ENCODE measurements at places on chromosomes 16 and 17.
A peak's percentile ranks its signal among the peaks of the same experiment; 100 is the strongest.

DNA sequence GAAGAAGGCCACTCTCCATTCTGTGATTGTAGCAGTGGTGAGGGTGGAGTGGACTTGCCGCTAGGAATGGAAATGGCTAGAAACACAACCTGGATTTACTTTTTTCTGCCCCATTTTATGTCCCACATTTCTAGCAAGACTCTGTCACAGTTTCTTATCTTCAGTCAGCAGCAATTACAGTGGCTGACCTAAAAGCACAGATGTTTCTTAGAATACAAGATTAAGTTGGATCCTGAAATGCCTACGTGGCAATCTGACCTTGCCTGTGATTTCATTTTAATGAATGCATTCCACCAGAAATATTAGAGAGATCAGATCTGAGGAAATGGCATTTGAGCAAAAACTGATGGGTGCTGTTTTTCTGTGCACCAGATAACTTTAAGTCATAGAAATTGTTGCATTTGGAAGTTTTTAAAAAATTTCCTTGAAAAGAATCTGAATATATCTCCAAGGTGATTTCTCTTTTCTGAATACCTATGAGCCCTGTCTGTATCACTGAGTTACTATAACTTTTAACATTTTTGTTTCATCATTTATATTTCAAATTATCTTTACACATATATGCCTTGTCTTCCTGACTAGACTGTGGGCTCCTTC is 5.4 kb downstream of the HEATR3 start:
- DNase-seq, result no peak

- peak; percentile 80 for DNase-seq
Measured at GRCh38 chr17:78132084-78132676, 1.6 kb downstream of the TMC8 start.

- no peak for DNase-seq
Measured at GRCh38 chr16:46737621-46738214, 10.4 kb downstream of the MYLK3 start.

GRCh38 chr16:28935924-28936783 is 4.4 kb downstream of the CD19 start:
- DNase-seq, result peak; percentile 87

DNA sequence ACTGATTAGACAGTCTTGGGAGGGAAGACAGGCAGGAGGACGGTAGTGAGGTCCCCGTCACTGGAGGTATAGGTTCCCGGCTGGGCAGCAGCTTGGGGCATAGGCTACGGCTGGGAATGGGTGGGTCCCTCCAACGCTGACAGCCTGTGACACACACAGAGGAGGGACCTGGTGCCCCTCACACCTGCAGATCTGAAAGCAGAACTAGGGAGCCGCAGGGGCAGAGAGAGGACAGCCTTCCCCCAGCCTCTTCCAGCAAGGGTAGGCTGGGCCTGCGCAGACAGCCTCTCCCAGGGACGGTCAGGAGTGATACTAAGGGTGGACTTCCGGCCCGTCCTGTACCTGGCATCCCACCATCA is 2.0 kb downstream of the P2RX1 start:
- DNase-seq, result no peak

- no peak for DNase-seq
Measured at GRCh38 chr16:78915811-78916345, 684.7 kb downstream of the MAF start.

DNA sequence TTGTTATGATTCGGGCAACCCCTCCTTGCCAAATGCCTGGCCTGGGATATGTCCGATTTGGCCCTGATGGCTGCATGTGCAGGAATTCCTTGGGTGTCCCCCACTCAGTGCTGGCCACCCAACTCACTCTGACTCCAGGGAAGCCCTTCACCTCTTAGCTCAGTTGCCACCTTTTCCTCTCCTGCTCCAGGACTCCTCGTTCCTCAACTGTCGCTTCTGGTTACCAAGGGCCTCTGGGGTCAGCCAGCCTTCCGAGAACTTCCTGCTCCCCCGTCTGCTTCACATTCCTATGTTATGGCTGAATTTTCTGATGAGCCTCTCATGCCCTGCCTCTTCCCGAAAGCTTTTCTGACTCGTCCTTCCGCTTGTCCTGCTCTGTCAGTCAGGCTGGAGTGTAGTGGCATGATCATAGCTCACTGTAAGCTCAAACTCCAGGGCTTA is 63.5 kb downstream of the SPACA3 start:
- DNase-seq, result no peak

- DNase-seq, result peak; percentile 79
Measured at GRCh38 chr16:4675864-4676786, 17.2 kb upstream of the NUDT16L1 start.

DNA sequence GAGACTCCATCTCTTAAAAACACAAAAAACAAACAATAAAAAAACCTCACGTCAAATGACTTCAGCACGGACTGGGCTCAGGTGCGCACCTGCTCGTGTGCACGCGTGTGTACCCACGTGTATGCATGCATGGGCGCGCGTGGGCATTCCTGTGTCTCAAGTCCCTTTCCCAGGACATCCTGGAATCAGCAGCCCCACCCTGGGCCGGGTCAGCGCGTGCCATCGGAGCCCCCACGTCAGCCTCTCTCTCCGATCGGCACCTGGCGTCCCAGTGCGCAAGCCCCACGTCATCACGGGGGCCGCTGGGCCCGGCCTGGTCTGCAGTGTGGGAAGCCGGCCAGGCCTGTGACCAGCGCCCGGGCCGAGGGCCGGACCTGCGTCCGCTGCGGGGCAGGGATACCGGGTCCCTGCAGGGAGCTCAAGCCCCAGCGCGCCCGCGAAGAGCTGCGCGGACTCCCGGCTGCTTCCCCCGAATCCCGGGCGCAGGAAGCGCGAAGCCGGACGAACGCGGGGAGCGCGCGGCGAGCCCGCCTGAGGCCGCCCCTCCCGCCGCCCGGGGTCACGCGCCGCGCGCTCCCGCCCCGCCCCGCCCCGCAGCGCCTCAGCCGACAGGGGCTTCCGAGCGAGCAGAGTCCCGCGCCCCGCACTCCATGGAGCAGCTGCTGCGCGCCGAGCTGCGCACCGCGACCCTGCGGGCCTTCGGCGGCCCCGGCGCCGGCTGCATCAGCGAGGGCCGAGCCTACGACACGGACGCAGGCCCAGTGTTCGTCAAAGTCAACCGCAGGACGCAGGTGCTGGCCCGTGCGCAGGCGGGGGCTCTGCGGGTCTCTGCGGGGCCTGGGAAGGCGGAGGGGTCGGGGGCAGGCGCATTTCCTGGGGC is at the start of gene FN3K:
FN3K (plus strand) TSS at position 629 of the 880 bp plus-strand sequence; CDS start at position 651, 22 bp downstream.
- DNase-seq, result peak; percentile 32

- DNase-seq, result no peak
Measured at GRCh38 chr16:4611337-4612021, 3.2 kb downstream of the UBALD1 start.

GRCh38 chr17:42543190-42544079 is 7.4 kb downstream of the NAGLU start:
- no peak for DNase-seq

- DNase-seq, result peak; percentile 86
Measured at GRCh38 chr16:81737885-81738536, 41.1 kb upstream of the PLCG2 start.

DNA sequence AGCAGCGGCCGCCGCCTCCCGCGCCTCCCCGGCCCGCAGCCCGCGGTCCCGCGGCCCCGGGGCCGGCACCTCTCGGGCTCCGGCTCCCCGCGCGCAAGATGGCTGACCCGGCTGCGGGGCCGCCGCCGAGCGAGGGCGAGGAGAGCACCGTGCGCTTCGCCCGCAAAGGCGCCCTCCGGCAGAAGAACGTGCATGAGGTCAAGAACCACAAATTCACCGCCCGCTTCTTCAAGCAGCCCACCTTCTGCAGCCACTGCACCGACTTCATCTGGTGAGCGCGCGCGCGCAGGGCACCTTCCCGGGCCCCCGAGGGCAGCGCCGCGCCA is 258 bp downstream of the PRKCB start:
- DNase-seq, result peak; percentile 45

DNA sequence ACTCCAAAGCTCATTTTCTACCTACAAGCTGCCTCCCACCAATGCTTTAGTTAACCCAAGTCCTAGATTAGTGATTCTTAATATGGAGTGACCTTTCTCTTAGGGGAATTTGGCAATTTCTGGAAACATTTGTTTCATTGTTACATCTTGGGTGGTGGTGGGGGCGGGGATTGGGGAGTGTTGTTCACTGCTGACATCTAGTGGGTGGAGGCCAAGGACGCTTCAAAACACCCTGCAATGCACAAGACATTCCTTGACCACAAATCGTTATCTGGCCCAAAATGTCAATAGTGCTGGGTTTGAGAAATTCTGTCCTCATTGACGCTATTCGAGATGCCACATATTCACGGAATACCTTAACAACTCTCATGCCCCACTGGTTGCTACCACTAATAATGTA is 282.9 kb downstream of the RBFOX1 start:
- no peak for DNase-seq

GRCh38 chr16:10009684-10010083 is 172.5 kb downstream of the GRIN2A start:
- no peak for DNase-seq

DNA sequence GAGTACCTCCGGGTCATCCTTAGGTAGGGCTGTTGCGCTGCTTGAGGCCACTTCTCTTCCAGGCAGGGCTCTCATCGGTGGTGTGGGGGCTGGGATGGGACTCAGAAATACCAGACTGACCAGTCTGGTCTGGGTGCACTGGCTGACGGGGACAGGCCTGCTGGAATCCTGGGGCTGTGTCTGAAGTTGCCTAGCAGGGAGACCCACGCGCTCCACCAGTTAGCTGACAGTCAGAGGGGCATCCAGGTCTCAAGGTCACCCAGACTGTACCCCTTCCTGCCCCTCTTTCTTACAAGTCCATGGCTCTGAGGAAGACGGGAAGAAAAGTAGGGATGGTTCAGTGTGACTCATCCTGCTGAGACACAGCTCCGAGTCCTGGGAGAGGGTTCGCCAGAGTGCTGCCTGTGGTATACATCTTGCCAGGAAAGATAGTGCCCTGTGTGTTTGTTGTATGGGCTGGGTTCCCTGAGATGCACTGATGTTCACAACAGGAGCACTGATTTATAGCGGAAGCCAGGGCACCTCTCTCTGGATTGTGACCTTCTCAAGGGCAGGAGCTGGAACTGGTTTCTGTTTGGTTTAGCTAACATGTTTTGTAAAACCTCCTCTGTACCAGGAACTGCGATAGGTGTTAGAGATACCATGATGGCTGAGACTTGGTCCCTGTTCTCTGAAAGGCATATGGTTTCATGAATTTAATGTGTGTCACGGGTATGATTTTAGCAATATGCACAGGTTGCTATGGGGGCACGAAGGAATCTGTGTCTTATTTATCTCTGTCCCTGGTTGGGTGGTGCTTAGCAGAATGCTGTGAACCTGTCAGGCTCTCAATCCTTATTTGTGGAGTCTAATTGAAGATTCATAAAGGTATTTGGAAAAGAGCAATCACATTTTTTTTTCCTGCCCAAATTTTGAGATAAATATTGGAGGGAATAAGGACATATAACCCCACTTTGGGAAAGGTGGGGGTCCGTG is 97.5 kb downstream of the OR1D5 start:
- no peak for DNase-seq

DNA sequence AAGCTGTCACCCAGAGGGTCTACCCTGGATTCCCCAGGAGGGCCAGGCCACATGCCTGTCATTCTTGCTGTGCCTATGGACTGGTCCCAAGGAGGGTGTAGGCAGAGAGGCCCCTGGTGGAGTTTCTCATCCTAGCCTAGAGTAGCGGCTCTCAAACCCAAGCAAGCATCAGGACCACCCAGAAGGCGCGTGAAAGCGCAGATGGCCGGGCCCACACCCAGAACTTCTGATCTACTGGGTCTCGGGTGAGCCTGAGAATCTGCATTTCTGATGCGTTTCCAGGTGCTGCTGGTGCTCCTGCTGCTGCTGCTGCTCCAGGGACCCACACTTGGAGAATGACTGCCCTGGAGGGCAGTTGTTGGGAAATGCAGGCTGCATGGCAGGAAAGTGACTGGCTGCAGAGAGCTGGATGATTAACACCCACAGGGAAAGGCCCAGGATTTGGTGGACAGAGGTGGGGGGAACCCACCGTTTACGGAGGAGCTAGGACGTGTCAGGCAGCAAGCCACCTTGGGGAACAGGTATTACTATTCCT is 9.5 kb upstream of the OSGIN1 start:
- DNase-seq, result no peak

GRCh38 chr16:68740628-68741346 is 3.7 kb downstream of the CDH1 start:
- DNase-seq, result no peak

GRCh38 chr17:62751060-62751691 is 56.9 kb downstream of the MARCHF10 start:
- no peak for DNase-seq

DNA sequence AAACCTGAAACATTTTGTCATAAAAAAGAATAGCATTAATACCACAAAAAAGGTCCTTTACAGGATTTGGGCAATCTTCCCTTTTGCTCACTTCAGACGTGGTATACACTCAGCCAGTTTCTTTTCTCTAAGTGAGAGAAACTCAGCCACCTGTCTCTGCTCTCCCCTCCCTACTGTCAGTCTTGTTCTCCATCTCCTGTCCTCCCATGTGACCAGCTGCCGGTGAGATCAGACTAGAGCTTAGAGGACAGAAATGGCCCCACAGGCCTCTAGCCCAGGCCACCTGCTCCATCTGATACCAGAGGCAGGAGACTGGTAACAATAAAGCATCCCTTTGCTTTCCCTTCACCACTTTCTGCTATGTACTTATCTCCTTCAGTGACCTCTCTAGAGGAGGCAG is 34.9 kb downstream of the CMC2 start:
- no peak for DNase-seq
